ENCODE measurements at places on chromosomes 2 and 18. TPM values are rescaled to one million over a fixed set of nuclear protein-coding genes. Genes with fewer than 3 reads are reported as not detected.
A peak's percentile ranks its signal among the peaks of the same experiment; 100 is the strongest.

The CHRNA1 gene
- total RNA-seq = not detected

DNA sequence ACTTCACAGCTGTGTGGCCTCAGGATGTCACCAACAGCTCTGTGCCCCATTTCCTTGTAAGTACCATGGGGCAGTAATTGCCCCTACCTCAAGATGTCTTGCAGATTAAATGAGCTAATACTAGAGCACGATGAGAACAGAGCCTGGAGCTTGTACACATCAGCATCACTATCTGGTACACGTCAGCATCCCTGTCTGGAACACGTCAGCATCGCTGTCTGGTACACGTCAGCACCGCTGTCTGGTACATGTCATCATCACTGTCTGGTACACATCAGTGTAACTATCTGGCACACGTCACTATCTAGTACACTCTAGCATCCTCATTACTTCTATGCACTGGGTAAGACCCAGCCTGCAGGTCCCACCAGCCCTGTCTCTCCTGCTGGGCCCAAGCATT lies 37.2 kb downstream of the AQP12A start:
- peaks cover 24% of the 10 kb centered on the region for H3K27me3 ChIP-seq
- H3K4me1 ChIP-seq = no peaks in the 10 kb centered on the region
- H3K36me3 ChIP-seq = no peaks in the 10 kb centered on the region
- no peak overlapping the region for H3K27ac ChIP-seq
- no peak overlapping the region for H3K4me3 ChIP-seq

DNA sequence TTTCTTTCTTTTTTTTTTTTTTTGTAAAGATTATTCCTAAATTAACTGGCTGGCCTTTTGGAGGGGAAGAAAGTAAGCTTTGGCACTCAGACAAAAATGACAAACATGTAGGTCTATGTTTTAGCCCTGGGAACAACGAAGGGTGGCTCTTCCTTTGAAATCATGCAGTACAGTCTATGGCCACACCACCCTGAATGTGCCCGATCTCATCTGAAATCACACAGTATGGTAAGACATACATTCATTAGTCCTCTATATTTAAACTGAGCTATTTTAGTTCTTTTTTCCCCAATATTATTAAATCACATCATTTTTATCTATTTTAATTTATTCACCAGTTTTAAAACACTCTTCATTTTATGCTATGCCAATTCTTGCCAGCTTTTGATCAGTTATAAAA lies 48.2 kb downstream of the PLA2R1 start:
- H3K36me3 ChIP-seq = no peaks in the 10 kb centered on the region
- no peak overlapping the region for H3K27ac ChIP-seq
- DNase-seq = no peak

- H3K27me3 ChIP-seq = no peaks in the 10 kb centered on the region
- DNase-seq = no peak
- peaks cover 9% of the 10 kb centered on the region for H3K4me1 ChIP-seq
- peak overlapping the region; percentile 22 for H3K27ac ChIP-seq
- no peaks in the 10 kb centered on the region for H3K36me3 ChIP-seq
Observed at GRCh38 chr2:199160081-199160480, 297.7 kb downstream of the SATB2 start.

The MERTK gene
- not detected for total RNA-seq

DNA sequence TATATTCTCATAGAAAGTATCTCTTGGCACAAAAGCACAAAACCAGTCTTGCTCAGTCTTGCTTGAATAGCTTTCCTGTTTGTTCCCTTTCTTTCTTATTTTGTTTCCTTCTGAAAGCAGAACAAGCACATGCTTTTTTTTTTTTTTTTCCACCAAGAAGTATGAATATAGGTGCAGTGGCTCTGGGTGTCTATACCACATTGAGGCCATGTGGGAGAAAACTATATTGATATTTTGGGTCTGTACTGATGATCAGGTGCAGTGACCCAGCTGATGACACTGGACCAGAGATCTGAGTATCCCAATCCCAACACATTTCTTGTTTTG lies 28.7 kb downstream of the GEMIN6 start:
- H3K27ac ChIP-seq = no peak overlapping the region
- H3K27me3 ChIP-seq = no peaks in the 10 kb centered on the region
- no peaks in the 10 kb centered on the region for H3K4me1 ChIP-seq
- no peak for DNase-seq

DNA sequence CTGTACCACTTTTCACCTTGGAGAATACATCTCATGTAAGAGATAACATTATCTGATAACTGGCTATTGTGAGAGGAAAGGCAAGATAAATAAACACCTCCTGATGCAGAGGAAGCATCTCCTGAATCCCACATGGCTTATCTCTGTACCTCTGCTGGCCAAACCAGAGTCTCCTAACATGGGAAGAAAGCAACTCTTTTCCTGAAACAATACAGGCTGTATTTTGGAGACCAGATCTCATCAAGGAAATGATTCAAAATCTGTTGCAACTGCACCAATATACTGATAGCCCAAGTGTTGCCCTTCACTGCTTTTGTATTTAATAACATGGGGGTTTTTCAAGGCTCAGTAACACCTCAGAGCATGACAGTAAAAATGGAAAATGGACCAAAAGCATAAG lies 106.9 kb downstream of the MREG start:
- H3K4me3 ChIP-seq = no peak overlapping the region
- H3K27me3 ChIP-seq = no peaks in the 10 kb centered on the region
- H3K36me3 ChIP-seq = no peaks in the 10 kb centered on the region
- no peak overlapping the region for H3K27ac ChIP-seq
- H3K4me1 ChIP-seq = no peaks in the 10 kb centered on the region

The ACAA2 gene
- total RNA-seq = 144 TPM

The ZNF513 gene
- total RNA-seq = 7.7 TPM

The WDR54 gene
- total RNA-seq = 13.8 TPM

DNA sequence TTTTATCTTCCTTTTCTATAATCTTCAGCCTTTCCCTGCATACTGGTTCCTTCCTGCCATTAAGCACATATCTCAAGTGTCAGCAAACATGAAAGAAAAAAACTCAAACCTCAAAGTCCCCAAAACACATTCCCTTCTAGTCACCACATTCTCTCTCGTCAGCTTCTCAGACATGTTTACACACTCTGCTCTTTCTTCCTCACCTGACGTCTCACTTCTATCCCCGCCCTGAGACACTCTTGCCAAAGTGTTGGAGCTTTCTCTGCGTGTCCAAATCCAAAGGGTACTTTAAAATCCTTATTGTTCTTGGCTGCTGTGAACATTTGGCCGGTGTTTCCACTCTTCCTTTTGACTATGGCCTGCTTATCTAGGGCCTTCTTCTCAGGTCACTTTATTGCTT lies 47.9 kb downstream of the SOX11 start:
- no peaks in the 10 kb centered on the region for H3K27me3 ChIP-seq
- H3K4me3 ChIP-seq = no peak overlapping the region
- DNase-seq = no peak
- H3K27ac ChIP-seq = no peak overlapping the region

The VAMP5 gene
- 47.5 TPM for total RNA-seq

GRCh38 chr2:218322768-218323525 lies 30.6 kb upstream of the TMBIM1 start:
- peaks cover 21% of the 10 kb centered on the region for H3K4me1 ChIP-seq
- H3K36me3 ChIP-seq = no peaks in the 10 kb centered on the region
- H3K27me3 ChIP-seq = no peaks in the 10 kb centered on the region
- peak; percentile 80 for DNase-seq
- H3K27ac ChIP-seq = peak overlapping the region; percentile 34
- peak overlapping the region; percentile 67 for H3K4me3 ChIP-seq

The RAB17 gene
- total RNA-seq = 0.28 TPM

DNA sequence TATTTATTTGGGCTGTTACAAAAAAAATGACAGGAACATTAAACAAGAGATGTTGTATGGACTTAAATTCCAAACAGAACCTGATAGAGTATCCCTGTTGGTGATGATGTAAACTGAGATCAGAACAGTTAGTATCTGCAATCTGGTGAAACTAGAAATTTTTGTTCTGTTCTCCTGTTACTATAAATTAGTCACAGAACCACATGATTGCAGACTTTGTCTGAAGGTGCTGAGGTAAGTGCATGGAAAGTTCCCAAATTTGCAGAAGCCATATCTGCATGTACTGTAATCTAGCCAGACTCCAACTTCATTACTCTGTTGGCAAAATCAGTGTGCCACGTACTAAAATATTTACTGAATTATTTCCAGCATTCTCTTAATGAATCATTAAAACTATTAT lies 516.3 kb upstream of the FSIP2 start:
- H3K27me3 ChIP-seq = no peaks in the 10 kb centered on the region
- no peak for DNase-seq
- no peak overlapping the region for H3K4me3 ChIP-seq
- H3K27ac ChIP-seq = no peak overlapping the region
- H3K4me1 ChIP-seq = no peaks in the 10 kb centered on the region
- H3K36me3 ChIP-seq = no peaks in the 10 kb centered on the region

- H3K27ac ChIP-seq = no peak overlapping the region
- no peak overlapping the region for H3K4me3 ChIP-seq
- no peak for DNase-seq
- H3K4me1 ChIP-seq = peaks cover 14% of the 10 kb centered on the region
- H3K36me3 ChIP-seq = no peaks in the 10 kb centered on the region
Observed at GRCh38 chr2:45193581-45193980, 184.3 kb upstream of the SIX2 start.

DNA sequence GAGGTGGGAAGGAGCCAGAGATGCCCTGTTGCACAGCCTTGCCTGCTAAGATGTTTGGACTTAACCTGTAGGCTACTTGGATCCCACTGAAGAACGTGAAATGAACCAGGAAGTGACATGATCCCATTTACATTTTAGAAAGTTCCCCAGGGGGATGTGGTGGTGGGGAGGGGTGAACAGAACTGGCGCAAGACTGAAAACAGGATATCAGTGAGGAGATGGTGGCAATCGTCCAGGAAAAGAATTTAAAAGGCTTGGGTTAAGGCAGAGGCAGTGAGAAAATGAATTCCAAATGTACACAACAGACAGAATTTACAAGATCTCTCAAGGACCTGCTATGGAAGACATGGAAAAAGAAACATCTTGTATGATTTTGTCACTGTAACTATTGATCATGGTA lies 42.3 kb downstream of the SULT1C2 start:
- peaks cover 3% of the 10 kb centered on the region for H3K27me3 ChIP-seq
- H3K27ac ChIP-seq = no peak overlapping the region
- no peak for DNase-seq
- no peaks in the 10 kb centered on the region for H3K36me3 ChIP-seq

The COX7A2L gene
- 269 TPM for total RNA-seq

The POMC gene
- total RNA-seq = not detected

GRCh38 chr2:175853616-175853890 lies 148.5 kb downstream of the LNPK start:
- H3K27me3 ChIP-seq = no peaks in the 10 kb centered on the region
- no peak for DNase-seq
- no peak overlapping the region for H3K4me3 ChIP-seq
- no peak overlapping the region for H3K27ac ChIP-seq
- peaks cover 19% of the 10 kb centered on the region for H3K4me1 ChIP-seq

GRCh38 chr2:148888986-148889385 lies 14.0 kb downstream of the KIF5C start:
- peaks cover 4% of the 10 kb centered on the region for H3K4me1 ChIP-seq
- no peak overlapping the region for H3K4me3 ChIP-seq
- H3K27ac ChIP-seq = no peak overlapping the region
- H3K36me3 ChIP-seq = no peaks in the 10 kb centered on the region
- DNase-seq = no peak

- DNase-seq = no peak
- H3K4me1 ChIP-seq = peaks cover 26% of the 10 kb centered on the region
- peak overlapping the region; percentile 89 for H3K27ac ChIP-seq
- no peaks in the 10 kb centered on the region for H3K27me3 ChIP-seq
- no peak overlapping the region for H3K4me3 ChIP-seq
Observed at GRCh38 chr2:171391532-171391931, 42.3 kb downstream of the METTL8 start.

- DNase-seq = no peak
- H3K4me3 ChIP-seq = no peak overlapping the region
- H3K27me3 ChIP-seq = no peaks in the 10 kb centered on the region
- H3K4me1 ChIP-seq = peaks cover 62% of the 10 kb centered on the region
Observed at GRCh38 chr2:144454466-144455287, 65.2 kb downstream of the ZEB2 start.

DNA sequence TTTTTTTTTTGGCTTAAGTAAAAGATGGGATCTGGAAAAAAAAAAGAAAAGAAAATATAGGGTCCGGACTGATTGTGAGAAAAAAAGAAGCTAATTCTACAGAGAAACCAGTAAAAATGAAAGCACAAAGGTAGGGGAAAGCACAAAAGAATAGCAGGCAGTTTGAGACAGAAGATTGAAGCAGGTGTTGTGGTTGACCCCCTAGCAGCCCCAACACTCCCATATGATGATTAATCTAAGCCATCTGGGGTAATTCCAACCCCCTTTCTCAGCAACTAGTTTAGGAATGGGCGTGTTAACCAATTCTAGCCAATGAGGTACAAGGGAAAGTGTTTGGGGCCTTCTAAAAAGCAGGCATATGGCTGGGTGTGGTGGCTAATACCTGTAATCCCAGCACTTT lies 77.0 kb downstream of the MBD2 start:
- H3K4me3 ChIP-seq = no peak overlapping the region
- peaks cover 33% of the 10 kb centered on the region for H3K4me1 ChIP-seq
- H3K36me3 ChIP-seq = peaks cover 7% of the 10 kb centered on the region
- H3K27ac ChIP-seq = peak overlapping the region; percentile 99
- no peaks in the 10 kb centered on the region for H3K27me3 ChIP-seq

DNA sequence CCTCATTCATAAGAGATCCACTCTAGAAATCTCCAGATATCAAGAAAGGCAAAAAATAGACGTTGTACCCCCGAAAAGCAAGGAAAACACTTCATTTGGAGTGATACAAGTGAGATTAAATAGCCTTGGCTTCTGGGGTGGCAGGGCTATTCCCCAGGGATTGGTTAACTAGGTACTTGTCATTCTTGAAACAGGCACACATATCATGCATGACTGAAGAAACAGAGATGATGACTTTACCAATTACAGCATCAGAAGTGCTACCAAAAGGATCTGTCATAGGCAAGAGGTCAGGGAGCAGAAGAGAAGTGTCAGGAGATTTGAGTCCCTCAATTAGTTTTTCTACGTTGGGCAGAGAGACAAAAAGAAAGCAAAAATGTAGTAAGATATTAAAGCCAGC lies 45.2 kb upstream of the NFU1 start:
- H3K36me3 ChIP-seq = peaks cover 32% of the 10 kb centered on the region
- no peak overlapping the region for H3K27ac ChIP-seq
- H3K4me1 ChIP-seq = peaks cover 5% of the 10 kb centered on the region

The DOK6 gene
- total RNA-seq = not detected

DNA sequence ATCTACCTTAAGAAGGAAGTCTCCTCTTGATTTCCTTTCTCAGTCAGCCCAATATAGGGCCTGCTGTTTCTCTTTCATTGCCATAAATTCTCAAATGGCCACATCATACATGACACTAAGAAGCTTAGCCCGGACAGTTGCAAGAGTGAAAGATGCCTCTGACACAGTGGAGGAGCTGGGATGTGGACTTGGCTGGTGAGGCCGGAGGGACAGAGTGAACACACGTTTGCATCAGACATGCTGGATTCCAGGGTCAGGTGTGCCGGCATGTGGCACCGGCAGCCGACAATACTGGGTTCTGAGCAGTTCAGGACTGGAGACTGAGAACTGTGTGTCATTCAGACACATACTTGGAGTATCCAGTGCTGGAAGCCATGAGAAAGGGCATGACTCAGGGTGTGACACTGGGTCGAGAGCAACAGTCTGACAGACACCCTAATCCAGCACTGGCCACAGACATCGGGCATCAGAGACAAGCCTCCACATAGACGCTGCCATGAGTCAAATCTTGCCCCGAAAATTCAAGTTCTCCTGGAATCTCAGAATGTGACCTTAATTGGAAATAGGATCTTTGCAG lies 31.4 kb downstream of the TIMM21 start:
- no peaks in the 10 kb centered on the region for H3K36me3 ChIP-seq
- no peak overlapping the region for H3K27ac ChIP-seq
- no peak overlapping the region for H3K4me3 ChIP-seq
- no peak for DNase-seq
